Mucosa of descending colon (tissue), 3 donors: ENCODE measurements at places on chromosomes 5 and 9. TPM values are rescaled to one million over a fixed set of nuclear protein-coding genes. Genes with fewer than 3 reads are reported as not detected.

ENTPD2 gene
- total RNA-seq = 7.7 TPM

BTNL9 gene
- 12.7 TPM for total RNA-seq

DNA sequence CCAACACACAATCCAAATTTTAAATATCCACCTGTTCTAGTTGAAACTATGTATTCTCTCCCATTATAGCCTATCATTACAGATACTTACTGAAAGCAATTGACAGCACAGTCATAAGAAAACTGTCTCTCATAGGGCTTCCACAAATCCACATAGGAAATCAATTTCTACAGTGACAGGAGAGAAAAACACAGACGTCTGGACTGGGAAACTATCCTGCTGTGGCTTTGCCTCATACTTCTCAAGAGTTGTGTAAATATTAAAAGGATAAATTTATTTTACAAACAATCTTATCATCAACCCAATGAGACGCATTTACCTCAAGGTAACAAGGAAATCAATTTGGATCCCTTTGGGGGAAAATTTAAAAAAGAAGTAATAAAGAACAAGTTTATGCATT is 517.5 kb downstream of the EFNA5 start:
- DNase-seq = no peak

GRCh38 chr5:172807766-172808311 is 26.2 kb upstream of the ERGIC1 start:
- DNase-seq = no peak

DNA sequence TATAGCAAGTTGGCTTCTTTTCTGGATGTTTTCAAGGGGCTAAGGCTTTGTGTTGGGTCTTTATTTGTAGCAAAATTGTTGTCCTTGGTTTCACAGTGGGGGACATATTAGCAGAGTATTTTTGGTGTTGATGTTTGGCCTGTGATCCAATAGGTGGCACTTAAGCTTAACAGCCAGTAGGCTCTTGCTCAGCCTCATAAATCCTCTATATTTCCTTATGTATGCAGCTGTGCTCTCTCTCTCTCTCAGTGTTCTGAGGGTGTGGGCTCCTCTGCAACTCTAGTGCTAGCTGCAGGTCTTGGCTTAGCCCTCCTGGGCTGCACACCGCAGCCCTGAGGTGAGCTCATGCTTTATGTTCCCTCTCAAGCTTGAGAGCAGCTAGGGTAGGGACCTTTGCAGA is 195.0 kb upstream of the GHR start:
- DNase-seq = no peak

DNA sequence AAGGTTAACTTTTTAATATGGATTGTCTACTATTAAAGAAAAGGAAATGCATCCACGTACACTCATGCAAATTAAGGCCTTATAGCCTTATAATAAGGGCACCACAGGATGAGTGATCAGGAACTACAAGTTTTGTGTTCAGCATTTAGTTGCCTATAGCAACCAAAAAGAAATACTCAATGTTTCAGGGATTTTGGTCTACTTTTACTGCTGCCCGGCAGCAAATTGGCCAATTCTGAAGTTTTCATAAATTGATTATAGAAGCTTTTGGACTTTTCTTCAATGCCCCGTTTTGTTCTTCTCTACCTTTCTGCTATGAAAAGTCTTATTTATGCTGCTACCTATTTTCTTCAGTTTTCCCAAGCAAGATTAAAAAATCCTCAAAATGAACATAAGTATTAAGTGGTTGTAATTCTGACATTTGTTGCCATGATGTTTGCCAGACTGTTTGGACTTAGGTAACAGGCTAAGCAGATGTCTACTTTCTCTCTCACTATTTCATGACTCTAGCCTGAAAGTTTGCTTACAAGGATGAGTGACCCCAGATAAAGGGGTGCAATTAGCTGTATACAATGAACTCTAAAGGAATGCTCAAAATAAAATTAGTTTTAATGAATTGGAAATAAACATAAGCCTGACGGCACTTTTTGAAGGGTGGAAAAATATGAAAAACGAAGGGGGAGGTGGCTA is 391.5 kb upstream of the DAB2 start:
- no peak for DNase-seq

GRCh38 chr5:120479066-120479465 is 15.0 kb downstream of the PRR16 start:
- no peak for DNase-seq
